ENCODE measurements at places on chromosomes 7 and 10.

- no peak for DNase-seq
Observed at GRCh38 chr7:115676080-115676479, 354.5 kb downstream of the TFEC start.

- no peak for DNase-seq
Observed at GRCh38 chr10:70671619-70672164, 614 bp upstream of the ADAMTS14 start.

- no peak for DNase-seq
Observed at GRCh38 chr10:99346247-99346646, 17.1 kb downstream of the CNNM1 start.

- no peak for DNase-seq
Observed at GRCh38 chr10:46232084-46232483, 54.7 kb upstream of the ANTXRL start.

GRCh38 chr7:105779856-105780780, 96.3 kb downstream of the ATXN7L1 start:
- no peak for DNase-seq

DNA sequence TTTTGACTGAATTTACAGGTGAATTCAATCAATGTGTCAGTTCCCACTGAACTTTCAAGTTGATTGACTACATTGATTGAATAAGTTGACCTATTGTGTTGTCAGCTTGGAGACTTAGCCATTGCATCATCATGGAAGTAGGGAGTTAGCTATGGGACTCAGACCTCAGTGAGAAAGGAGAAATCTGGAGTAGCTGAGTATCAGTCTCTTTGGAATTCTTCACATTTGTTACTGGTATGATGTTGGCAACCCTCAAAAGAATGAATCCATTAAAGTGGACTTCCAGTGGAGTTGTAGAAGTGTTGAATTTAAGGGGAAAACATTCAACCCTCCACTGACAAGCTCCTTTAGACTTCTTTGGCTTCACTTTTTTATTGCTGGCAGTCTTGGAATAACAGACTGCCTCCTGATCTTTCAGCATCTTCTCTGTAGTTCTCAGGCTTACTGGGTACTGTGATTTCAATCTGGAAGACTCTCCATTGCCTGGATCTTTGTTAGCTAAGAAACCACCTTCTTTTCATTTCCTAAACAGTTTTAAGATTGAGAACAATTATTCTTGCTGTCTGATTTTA, 160.3 kb upstream of the NRP1 start:
- DNase-seq: no peak

DNA sequence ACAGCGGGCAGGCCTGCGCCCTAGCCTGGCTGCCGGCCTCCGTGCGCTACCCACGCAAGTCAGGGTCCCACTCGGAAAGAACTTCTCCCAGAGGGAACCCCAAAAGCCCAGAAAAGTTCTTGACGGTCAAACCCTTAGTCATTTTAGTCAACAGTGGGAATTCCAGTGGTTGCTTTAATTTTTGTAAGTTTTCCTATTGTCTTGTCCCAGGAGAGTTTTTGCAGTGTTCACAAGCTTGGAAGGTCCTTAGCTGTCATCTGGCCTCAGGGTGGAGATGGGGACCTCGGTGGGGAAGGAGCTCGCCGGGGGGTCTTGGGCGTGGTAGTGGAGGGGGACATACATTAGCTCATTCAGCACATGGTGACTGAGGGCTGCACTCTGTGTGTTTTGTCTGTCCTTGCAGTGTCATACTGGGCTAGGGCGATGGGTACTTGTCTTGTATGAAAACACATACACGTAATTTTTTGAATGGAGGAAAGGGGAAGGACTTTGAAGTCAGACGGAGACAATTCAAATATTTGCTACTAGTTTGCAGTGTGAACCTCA, 736 bp downstream of the MINDY4 start:
- DNase-seq: no peak

DNA sequence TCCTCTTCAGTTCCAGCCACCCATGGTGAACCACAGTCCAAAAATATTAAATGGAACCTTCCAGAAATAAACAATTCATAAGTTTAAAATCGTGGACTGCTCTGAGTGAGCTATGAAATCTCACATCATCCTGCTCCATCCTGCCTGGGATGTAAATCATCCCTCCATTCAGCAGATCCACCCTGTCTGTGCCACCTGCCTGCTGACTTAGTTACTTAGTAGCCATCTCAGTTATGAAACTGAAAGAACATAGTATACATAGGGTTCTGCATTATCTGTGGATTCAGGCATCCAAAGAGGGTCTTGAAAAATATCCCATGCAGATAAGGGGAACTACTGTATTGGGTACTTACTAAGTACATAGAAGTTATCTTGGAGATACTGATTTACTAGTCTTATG, 89.0 kb downstream of the ST8SIA6 start:
- DNase-seq: no peak

DNA sequence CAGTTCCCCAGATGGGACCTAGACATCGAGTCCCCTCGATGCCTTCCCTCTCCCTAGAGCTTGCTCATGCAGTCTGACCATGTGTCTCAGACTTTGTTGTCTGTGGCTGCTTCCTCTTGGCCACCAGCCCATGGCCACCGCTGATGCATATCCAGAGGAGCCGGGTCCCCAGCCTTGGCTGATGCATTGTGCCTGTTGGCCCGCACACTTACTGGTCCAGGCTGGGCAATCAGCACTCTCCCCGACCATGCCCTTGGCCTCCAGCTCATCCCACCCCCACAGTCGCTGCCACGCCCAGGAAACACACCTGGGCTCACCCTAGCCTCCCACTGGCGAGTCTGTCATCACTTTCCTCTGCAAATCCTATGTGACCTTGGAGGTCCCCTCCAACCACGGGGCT, 10.1 kb downstream of the NPC1L1 start:
- DNase-seq: no peak

DNA sequence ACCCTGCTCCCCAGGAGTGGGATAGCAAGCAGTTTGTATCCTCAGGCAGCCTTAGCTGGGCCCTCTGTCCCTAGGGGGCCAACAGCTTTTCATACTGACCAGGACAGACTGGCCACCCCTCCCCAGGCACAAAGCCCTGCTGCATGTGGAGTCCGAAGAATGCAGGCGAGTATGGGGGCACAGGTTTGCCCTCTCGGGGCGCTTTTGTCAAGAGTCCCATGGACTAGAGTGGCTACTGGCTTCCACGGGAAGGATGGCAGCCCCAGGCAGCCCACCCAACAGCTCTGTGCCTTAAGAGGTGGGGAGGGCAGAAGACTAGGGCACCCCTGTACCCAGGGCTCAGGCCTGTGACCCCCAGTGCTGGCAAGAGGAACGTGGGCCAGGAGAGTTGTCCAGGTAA, 10.7 kb downstream of the CXCL12 start:
- DNase-seq: no peak

DNA sequence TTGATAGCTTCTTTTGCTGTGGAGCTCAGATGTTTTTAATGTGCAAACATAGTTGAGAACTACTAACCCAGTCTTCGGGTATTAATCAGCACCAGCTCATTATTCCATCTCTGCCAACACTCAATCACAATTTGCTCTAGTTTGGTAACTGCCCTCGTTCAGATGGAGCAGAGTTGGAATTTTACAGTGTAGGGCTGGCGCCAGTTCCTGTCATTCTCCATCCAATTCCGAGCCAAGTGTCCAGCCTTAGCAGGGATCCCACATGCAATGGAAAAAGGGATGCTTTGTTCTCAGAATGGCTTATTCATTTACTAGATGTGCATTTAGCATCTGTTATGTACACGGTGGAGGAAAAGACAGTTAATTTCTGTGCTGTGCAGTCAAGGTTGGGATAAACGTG, 504.5 kb upstream of the GALNT17 start:
- DNase-seq: no peak

GRCh38 chr7:55024776-55025175, 6.0 kb downstream of the EGFR start:
- DNase-seq: no peak

DNA sequence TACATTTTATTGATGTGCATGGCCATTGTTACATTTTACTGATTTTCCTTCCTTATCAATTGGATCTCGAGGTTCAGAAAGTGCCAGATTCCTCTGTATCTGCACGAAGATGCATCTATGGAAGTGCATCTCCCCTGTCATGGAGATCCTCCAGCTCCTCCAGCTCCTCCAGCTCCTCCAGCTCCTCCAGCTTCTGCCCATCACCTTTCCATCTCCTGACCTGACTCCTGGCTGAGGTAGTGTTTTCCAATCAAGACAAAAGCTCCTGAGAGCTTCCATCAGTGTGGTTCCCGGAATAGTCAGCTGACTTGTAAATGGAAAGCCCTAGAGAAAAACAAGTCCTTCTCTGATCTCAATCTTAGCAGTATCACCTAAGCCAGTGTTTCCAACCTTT, 90.8 kb upstream of the KLF6 start:
- no peak for DNase-seq

DNA sequence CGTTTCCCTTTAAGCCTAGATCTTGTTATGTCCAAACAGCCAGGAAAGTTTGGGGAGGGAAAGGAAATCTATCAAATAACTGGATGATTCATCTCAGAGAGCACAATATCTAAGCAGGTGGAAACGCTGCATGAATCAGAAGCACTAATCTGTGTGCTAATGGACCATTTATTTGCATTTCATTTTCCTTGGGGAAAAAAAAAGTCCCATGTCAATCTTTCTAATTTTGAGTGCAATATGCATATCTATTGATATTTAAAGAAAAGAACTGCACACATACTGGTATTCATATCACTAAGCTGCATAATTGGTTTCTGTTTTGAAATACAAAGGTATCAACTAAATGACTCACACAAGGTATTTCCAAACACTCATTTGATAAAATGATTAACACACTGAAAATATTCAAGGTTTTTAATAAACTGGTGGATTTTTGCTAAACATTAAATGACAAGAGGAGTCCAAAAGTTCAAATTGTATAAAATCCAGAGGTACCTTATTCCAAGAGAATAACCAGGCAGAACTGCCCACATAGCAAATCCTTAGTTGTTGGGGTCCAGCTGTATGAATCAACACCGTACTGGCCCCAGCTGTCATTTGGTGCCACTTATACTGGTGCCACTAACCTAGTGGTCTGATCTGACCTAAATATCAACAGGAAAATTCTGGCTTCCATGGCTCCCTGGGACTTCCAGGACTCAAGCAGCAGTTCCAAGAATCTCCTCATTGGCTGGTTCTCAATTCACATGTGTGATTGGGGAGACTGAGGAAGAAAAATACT, 122.2 kb upstream of the SP4 start:
- DNase-seq: no peak

- peak; percentile 65 for DNase-seq
Observed at GRCh38 chr10:17229016-17229716, 1.1 kb downstream of the VIM start.

DNA sequence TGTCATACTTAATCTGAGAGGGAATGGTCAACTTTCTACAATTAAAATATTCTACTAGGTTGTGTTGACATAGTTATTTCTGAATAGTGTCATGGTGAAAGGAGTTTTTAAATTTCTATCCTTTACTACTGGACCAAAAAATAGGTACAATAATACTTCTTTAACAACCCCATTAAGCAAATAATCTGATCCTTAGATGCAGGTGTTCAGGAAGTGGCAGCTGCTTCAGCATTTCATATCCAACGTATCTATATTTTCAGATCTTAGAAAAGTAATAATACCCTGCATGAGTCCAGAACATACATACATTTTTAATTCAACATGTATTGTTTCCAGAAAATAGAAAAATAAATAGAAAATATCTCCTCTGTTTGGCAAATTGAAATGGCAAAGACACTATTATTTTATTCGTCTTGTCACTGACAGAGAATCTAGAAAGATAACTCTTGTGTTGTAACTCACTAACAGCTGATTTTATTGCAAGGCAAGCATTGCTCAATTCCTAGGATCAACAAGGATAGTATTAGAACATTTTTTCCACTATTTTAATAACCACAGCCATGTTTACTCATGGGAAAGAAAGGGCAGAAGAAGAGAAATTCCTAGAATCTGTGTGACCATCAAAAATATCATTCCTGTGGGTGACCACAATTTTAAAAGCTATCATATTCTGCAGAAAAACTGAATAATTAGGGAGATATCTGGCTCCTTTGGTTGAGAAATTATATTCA, 159.3 kb upstream of the CNTNAP2 start:
- DNase-seq: no peak

DNA sequence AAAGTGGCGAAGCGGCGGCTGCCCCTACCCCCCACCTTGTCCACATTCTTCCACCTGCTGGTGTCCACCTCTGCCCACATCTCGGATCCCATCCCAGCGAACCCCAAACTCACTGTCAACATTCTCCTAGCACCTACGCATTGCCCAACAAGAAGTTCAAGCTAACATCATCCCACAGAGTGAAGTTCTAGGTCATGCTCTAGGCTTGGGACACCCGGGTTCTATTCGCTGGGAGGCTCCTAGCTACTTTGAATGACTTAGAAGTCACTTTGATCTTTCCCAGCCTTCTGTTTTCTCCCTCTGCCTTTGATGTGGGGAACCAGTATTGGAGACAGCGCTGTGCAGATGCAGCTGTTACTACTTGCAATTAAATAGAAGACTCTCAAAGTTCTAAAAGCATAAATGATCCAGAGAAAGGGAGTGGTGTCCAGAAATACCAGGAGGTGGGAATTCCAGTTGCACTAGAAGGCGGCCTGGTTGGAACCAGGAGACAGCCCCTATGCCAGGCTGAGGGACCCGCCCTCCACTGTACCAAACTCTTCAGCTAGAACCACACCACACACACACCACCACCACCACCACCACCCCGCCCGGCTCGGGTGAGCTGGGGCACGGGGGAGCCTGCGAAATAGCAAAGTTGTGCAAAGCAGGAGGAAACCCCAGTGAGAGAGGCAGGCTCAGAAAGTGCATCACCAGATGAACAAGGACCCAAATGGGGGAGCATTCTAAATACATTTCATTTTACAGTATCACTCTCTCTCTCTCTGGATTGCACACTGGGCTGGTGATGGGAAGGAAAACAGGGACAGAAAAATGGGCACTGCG, 5.5 kb upstream of the VGF start:
- no peak for DNase-seq

- no peak for DNase-seq
Observed at GRCh38 chr7:40972426-40972825, 730.5 kb downstream of the INHBA start.

Data from activated naive CD4-positive, alpha-beta T cell (primary cell).